ENCODE measurements at places on chromosomes 1 and 21. TPM values are rescaled to one million over a fixed set of nuclear protein-coding genes. Genes with fewer than 3 reads are reported as not detected.
A peak's percentile ranks its signal among the peaks of the same experiment; 100 is the strongest.

Gene SLC45A3
- 5.6 TPM for polyA plus RNA-seq

Gene CFAP141
- not detected for polyA plus RNA-seq

Gene SH3BGR
- 3.1 TPM for polyA plus RNA-seq

Gene OR2L13
- polyA plus RNA-seq, result not detected

Gene KRTAP13-3
- not detected for polyA plus RNA-seq

Gene KIRREL1
- 2.6 TPM for polyA plus RNA-seq

Gene NBPF12
- 7.9 TPM for polyA plus RNA-seq

Gene KISS1
- polyA plus RNA-seq, result not detected

DNA sequence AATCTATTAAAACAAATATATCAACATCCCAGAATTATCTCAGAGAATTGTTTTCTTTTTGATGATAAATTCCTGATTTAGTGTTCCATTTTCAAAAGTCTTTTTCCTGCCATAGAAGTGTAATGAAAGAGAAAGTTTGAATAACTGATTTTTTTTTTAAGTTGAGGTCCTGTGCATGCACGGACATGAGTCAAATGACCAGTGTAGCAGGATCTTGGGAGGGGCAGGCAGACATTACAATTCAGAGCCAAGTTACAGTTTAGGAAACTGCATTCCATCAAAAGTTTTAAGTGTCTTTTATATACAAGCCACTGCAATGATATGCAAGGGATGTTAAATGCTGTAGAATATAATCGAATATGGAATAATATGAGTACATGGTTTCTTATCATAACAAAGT lies 227.5 kb downstream of the HMCN1 start:
- DNase-seq, result no peak

DNA sequence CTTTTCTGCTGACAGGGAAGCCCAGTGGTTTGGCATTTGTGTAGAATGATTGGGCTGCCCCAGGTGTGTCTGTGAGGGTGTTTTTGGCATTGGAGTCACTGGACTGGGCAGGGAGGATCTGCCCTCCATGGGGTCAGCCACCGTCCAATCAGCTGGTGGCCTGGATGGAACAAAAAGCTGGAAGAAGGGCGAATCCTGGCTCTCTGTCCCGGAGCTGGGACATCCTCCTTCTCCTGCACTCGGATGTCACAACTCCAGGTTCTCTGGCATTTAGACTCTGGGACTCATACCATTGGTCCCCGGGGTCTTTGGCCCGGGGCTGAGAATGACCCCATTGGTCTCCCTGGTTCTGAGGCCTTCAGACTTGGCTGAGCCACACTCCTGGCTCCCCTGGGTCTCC lies 11.2 kb downstream of the SPSB1 start:
- no peak for DNase-seq

DNA sequence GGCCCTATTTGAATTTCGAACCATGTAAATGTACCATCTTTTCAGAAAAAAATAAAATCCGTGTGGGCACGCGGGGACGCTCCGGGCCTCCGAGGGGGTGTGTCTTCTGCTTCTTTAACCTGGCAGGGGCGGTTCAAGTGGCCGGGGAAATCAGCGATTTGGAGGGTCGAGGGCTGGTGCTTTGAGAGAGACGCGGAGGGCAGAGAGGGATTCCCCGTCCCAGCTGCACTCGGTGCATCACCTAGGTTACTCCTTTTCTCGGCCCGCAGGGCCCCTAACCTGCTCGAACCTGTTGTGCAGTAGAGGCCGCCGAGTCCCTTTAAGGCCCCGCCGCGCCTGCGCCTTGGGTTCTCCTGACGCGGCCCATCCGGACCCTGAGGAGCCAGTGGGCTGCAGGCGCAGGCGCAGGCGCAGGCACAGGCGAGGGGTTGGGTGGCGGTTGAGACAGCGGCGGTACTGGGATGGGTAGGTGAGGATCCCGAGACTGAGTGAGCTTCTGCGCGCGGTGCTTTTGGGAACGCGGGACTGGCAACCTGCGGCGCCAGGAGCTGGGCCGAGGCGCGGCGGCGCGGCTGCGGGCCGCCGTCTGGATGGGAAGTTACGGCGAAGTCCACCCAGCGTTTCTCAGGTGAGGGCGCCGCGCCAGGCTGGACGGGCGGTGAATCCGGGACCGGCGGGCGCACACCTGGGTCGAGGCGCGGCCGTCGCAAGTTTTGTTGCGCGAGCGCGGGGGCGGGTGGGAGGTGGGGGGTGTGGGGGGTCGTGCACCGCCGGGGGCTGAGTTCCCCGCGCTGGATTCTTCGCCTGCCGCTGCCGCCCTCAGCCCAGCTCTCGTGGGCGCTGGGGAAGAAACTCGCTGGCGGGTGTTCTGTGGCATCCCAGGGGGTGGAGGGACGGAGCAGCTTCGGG lies at the start of gene NBPF3:
TSS of gene NBPF3 (plus strand) at position 417 of the 909 bp plus-strand sequence. CDS start 4,950 bp downstream, outside the sequence.
- DNase-seq, result peak; percentile 59

DNA sequence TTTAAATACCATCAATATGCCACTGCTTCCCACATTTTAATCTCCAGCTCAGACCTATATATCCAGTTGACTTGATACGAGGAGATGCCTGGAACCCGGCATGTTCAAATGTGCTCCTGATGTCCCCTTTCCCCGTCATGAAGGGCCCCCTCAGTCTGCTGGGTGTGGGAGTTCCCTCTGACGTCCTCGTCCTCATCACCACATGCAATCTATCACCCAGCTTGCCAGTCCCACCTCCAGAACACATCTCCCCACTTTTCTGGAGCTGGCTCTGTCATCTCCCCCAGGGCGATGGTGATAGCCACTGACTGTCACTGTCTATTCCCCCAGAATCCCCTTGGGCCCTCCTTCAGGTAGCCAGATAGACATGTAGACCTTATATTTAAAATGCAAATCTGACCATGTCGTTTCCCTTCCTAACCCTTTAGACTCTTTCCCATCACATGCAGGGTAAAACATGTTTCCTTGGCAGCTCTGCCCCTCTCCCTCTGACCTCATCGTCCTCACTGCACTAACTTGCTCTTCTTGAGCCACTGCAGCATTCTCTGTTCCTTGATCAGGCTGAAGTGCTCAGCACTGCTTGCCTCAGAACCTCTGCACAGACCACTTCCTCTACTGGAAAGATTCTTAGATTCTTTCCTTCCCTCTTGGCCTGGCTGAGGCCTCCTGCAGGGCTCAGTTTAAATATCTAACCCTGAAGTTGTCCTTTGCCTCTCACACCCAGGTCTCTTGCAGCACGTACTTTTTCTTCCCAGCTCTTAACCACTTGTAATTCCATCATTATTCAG lies 7.4 kb downstream of the AZIN2 start:
- no peak for DNase-seq

- no peak for DNase-seq
Observed at GRCh38 chr21:39224930-39225329, 41.7 kb upstream of the PSMG1 start.

DNA sequence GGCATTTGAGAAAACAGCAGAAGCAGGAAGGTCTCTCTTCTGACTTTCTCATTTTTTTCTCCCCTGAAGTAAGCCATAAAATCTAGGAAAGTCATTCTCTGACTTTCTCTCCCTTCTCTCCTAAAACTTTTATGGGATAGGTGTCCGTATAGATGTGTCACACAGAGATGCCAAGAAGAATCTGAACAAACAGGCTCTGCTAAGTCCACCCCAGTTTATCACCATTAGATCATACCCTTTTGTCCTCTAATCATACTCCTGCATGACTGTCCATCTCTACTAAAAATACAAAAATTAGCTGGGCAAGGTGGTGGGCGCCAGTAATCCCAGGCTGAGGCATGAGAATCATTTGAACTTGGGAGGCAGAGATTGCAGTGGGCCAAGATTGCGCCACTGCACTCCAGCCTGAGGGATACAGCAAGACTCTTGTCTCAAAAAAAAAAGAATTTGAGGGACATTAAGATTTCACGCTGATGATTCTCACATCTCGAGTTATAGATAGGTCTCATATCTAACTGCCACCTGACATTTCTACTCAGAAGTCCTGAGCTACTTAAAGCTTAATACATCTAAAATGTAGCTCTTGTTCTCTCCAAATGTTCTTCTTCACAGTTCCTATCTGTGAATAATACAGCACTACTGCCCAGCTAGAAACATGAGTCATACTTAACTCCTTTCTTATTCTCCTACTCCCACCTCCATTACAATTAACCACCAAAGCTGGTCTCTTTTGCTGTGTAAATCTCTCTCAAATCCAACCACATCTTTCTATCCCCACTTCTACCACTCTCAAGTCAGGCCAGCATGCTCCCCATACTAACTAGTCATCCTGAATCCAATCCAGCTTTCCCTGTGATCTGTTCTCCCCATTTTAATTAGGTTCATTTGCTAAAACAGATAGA lies 47.7 kb downstream of the ZNF644 start:
- DNase-seq, result no peak

GRCh38 chr1:156656806-156657740 lies 15.2 kb downstream of the BCAN start:
- DNase-seq, result peak; percentile 80

DNA sequence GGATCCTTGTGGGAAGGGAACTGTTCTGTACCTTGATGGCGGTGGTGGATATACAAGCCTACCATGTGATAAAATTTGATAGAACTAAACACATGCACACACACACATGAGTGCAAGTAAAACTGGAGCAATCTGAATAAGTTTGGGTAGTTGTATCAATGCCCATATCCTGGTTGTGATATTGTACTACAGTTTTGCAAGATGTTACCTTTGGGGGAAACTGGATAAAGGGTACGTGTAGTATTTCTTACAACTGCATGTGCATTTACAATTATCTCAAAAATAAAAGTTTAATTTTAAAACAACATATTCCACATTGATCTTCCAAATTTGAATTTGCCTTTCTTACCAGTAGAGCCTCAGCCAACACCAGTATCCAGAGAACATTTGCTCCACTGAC lies 99.6 kb downstream of the DTL start:
- no peak for DNase-seq

DNA sequence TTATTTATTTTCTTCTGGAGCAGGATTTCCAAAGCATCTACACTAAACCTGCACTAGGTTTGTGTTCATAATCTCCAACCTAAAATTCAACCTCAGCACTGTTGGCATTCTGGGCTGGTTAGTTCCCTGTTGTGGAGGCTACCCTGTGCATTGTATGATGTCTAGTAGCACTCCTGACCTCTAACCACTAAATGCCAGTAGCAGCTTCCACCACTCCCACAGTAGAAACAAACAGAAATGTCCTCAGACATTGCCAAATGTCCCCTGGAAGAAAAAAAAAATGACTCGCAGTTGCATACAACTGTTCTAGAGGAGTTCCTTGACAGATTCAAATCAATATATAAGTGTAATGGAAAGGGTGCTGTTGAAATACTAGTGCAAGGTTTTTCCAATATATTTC lies 18.9 kb downstream of the GRIK1 start:
- no peak for DNase-seq

- no peak for DNase-seq
Observed at GRCh38 chr1:17839641-17840196, 84.6 kb downstream of the ACTL8 start.

DNA sequence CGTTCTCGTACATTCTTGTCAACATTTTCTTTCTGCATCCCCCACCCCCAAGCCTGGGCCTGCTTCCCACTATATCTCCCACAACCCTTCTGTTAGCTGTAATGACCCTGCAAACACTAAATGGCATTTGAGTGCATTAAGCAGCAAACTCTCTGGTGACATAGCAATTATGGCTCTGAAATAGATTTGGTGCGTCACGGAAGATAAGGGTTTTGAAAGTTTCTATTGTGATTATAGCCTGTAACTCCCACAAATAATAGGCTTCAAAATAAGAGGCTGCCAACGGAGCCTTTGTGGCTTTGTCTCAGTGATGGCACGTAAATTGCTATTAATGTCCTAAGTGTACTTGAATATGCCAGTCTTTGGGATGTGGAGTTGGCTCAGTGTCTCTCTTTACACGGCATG lies 277.6 kb downstream of the PBX1 start:
- no peak for DNase-seq

GRCh38 chr1:40094466-40095110 lies 2.5 kb downstream of the PPT1 start:
- DNase-seq, result no peak

GRCh38 chr1:23383577-23384311 lies 14.1 kb upstream of the ZNF436 start:
- DNase-seq, result no peak

DNA sequence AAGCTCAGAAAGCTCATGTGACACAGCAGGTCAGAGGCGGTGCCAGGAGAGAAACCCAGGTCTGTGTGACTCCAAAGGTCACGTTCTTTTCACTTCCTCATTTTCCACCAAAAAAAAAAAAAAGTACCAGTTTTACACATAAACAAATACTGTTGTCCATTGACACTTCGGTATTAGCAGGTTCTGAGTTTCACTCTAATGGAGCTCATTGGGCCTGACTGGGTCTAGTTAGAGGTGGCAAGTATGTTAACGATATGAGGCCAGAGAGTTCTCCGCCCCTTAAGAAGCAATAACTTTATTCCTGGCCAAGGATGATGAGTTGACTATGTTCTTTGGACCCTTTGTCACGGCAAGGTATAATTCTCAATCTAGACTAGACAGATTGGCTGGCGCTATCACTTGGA lies 30.0 kb upstream of the SDE2 start:
- DNase-seq, result no peak

DNA sequence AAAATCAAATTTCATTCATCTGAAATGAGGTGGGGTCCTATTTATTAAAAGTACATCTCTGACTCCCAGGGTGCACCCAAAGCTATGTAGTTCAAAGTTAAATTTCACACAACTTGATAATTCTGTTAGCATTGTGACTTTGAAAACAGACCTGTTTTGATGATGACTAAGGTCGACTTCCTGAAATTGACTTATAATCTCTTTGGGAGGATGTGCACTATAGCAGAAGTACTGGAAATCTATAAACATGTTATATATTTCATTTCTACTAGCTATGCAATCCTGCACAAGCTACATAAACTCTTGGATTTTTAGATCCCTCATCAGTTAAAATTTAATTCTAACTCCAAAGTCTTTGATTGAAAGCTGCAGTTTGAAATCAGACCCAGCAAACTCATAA lies 507.6 kb downstream of the NEGR1 start:
- no peak for DNase-seq

- no peak for DNase-seq
Observed at GRCh38 chr1:36093929-36094328, 5.2 kb downstream of the ADPRS start.

DNA sequence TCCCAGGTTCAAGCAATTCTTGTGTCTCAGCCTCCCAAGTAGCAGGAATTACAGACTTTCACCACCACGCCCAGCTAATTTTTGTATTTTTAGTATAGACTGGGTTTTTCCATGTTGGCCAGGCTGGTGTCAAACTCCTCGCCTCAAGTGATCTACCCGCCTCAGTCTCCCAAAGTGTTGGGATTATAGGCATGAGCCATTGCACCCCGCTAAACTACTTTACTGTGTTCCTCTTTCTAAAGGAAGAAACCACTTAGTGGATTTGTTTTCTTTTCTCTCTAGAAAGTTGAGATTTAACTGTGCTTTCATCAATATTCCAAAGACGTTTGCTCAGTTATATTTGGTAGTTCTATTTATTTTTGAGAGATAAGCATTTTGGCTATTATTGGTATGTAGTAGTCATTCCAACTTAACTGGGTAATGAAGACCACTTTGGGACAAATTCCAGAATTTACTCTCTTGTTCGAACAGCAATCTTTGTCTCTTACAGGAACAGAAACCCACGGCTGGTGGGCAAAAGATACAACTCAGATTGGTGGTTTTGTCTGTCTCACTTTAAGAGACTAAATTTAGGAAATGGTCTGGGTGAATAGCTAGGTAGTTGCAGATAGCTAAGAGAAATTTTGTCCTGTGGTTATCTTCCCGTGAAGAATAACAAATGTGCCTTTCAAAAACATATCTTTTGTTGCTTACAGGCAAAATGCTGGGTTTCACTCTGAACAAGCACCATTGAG lies 103.5 kb upstream of the CD55 start:
- DNase-seq, result no peak

- no peak for DNase-seq
Observed at GRCh38 chr1:68600049-68600661, 103.3 kb upstream of the DEPDC1 start.

Data from liver (tissue), 10 donors.